ENCODE measurements at places on chromosomes 3 and 15. TPM values are rescaled to one million over a fixed set of nuclear protein-coding genes. Genes with fewer than 3 reads are reported as not detected.

The NOX5 gene
- not detected for total RNA-seq

- DNase-seq, result peak; percentile 23
Observed at GRCh38 chr3:56928379-56929068, 126.8 kb upstream of the ARHGEF3 start.

DNA sequence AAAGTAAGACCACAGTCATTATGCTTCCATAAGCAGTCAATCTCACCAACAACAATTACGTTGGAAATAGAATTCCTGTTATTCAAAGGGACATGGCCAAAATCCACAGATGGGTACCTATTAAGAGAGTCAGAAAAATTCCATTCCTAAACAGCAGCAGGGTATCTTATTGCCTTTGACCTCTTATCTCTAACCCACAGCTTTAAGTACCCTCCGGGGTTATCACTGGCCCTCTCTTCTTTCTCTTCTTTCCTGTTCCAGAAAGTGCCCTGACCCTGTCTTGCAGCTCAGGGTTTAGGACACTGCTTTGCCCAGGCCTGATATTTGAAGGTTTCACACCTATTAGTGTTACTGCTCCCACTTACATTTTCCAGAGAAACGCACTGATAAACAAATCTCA, 428.7 kb downstream of the TBC1D5 start:
- DNase-seq, result no peak

DNA sequence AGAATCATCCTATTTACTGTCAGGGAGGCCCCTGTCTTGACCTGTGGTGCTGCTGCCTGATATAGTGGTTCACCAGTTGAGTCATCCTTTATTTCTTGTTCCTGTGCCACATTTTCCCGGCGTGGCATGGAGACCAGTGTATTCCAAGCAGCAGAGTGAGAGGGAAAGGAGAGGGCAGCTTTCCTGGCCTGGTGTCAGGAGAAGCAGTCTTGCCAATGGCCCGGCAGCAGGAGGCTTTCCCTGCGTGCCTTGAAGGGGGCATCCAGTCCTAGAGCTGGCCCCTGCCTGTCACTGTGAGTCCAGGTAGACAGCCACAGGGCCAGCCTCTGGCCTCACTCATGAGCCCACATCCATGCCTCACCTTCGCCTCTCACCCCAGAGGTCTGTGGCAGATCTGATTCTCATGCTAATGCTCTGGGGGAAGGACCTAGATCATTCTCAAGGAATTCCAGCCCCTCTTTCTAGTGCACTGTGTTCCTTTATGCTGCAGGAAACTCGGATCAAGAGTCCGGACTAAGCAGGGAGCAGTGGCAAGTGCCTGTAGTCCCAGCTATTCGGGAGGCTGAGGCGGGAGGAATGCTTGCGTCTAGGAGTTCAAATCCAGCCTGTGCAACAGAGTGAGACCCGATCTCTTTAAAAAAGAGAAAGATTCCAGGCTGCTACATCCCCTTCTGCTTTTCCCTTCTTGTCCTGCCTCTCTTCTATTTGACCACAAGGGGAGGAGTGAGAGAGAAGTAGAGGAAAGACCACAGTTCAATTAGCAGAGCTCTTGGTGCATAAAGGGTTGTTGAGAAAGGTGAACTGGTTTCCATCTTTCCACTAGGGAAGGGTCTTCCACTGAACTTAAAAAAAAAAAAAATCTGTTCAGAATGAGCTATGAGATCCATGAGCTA, 66.8 kb upstream of the HACD2 start:
- no peak for DNase-seq

GRCh38 chr3:24614359-24614758, 119.7 kb upstream of the THRB start:
- DNase-seq, result no peak

DNA sequence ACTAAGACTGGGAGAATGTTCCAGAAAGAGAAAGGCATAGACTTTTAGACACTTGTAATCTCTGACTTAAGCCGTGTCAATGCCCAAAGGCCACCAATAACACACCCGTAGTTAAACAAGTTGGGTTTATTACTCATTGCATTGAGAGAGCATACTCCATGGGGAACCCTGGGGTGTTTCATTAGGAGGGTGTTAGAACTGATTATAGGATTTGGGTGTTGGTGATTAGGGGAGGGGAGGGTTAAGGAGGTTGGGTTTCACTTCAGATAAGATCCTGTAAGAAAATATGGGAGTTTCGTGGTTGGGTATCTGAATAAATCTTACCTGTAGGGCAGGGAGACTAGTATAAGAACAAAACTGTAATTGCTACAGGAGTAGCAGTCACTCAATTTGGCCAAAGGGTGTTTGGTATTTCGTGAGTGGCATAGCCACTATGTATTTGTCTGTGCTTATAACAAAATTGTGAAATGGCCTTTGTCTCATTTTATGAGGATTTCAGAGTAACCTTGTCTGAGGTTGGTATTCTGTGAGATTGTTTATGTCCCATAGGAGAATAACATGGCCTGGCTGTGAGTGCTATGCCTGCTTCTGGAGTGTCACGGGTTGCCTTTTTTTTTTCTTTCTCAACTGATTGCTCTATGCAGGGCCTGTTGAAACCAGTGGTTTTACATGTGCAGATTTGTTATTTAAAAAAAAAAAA, 2.9 kb downstream of the HACD3 start:
- peak; percentile 41 for DNase-seq

- no peak for DNase-seq
Observed at GRCh38 chr3:120370463-120370862, 21.3 kb upstream of the LRRC58 start.

GRCh38 chr3:192930577-192930976, 12.9 kb upstream of the MB21D2 start:
- no peak for DNase-seq

GRCh38 chr15:25678500-25678855, 184.6 kb downstream of the ATP10A start:
- DNase-seq, result peak; percentile 28

DNA sequence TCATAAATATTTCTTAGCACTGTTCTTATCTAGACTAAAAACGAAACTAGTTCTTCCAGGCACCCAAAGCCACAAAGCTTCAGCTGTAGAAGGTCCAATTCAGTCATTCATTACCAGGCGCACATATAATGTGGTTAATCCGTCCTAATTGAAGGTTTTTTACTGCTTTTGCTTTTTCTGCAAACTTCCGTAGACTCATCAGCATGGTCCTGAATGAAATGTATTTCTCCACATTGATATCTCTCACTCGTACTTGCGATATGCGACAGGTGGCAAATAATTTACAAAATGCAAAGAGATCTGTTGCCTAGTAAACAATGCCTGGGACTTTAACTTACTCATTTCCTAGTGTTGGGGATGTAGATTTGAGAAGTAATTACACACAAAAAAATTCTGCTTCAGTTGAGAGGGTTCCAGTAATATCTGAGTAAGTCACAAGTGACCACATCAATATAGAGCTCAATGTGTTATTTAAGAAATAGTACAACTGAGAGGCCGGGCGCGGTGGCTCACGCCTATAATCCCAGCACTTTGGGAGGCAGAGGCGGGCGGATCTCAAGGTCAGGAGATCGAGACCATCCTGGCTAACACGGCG, 75.0 kb upstream of the MBNL1 start:
- DNase-seq, result no peak

The GHSR gene
- not detected for total RNA-seq

GRCh38 chr3:143535994-143536784, 312.1 kb downstream of the SLC9A9 start:
- peak; percentile 5 for DNase-seq

DNA sequence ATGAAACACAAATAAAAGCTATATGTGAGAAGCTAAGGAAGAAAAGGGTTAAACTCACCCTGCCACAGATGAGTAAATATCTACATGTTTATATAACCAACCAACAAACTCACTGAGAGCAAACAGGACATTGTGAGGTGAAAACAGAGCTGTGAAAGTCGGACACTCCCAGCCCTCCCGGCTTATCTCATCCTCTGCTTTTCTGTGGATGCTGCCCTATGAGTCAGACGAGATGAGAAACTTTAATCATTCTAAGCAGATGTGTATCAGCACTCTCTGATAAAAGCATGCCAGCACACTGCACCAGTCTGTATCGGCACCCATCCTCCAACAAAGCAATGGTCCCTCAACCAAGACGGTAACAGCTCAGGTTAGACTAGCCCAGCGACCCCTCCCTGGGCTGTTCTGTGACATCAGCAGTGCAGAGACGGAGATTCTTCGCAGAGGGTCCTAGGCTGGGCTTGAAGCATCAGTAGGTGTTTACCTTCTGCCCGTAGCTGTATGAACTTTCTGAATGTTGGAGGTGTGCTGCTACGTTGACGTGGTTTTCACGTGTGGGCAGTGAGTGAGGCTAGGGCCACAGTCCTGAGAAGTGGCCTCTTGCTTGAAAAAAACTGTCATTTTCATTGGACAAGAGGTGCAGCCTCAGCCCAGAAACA, 119.8 kb upstream of the ALDH1A3 start:
- DNase-seq, result peak; percentile 43

The NR2E3 gene
- total RNA-seq, result 0.45 TPM

The KIF15 gene
- 1.6 TPM for total RNA-seq

GRCh38 chr15:101049282-101049681, 130.1 kb downstream of the LRRK1 start:
- DNase-seq, result no peak

GRCh38 chr3:185172086-185173049, 19.5 kb upstream of the C3orf70 start:
- no peak for DNase-seq

- no peak for DNase-seq
Observed at GRCh38 chr3:129343643-129344360, 65.1 kb downstream of the HMCES start.

The C15orf62 gene
- total RNA-seq, result 0.50 TPM

GRCh38 chr3:6526861-6527260, 334.1 kb upstream of the GRM7 start:
- peak; percentile 5 for DNase-seq

DNA sequence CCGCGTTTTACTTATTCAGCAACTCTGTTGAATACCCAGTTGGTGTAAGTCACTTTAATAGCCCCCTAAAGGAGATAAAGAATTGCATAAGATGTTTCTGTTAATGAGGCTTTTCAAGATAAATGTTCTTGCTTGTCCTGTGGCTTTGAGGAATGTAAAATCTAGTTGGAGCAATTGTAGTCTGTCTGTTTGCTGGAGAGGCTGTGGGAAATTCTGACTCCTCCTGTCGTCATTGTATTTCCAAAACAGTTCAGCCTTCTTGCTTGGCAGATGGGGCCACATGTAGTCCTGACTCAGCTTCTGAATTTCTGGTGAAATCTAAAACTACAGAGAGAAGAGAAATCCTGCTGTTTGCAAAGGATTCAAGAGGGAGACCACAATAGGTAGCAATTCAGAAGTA, 114.4 kb downstream of the RYR3 start:
- peak; percentile 92 for DNase-seq

The TMEM207 gene
- not detected for total RNA-seq

DNA sequence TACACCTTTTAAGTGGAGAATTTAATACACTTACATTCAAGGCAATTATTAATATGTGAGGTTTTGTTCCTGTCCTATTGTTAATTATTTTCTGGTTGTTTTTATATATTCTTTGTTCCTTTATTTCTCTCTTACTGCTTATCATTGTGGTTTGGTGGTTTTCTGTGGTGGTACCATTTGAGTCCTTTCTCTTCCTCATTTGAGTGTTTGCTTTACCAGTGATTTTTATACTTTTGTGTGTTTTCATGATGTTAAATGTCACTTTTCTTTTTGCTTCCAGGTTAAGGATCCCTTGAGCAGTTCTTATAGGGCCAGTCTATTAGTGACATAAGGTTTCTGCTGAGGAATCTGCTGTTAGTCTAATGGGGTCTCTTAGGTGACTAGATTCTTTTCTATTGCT, 116.5 kb downstream of the LRRK1 start:
- no peak for DNase-seq

The CCR9 gene
- not detected for total RNA-seq

The ISL2 gene
- total RNA-seq, result 0.05 TPM

GRCh38 chr3:142225885-142226215, 465 bp upstream of the GK5 start:
- DNase-seq, result no peak

DNA sequence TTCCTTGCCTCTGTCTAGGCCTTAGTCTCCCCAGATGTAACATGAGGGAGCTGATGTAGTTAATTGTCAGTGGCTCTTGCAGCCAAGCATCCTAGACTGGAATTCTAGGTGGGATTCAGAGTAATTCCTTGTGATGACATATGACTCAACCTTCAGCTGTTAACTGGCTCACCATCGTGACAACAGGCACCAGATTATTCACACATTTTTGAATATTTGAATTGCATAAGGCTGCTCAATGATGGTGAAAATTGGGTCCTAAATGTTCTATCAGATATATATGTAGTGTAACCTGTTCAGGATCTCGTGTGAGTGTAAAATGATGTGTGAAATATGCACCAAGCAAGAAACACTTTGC, 405.1 kb downstream of the LPP start:
- DNase-seq, result no peak

DNA sequence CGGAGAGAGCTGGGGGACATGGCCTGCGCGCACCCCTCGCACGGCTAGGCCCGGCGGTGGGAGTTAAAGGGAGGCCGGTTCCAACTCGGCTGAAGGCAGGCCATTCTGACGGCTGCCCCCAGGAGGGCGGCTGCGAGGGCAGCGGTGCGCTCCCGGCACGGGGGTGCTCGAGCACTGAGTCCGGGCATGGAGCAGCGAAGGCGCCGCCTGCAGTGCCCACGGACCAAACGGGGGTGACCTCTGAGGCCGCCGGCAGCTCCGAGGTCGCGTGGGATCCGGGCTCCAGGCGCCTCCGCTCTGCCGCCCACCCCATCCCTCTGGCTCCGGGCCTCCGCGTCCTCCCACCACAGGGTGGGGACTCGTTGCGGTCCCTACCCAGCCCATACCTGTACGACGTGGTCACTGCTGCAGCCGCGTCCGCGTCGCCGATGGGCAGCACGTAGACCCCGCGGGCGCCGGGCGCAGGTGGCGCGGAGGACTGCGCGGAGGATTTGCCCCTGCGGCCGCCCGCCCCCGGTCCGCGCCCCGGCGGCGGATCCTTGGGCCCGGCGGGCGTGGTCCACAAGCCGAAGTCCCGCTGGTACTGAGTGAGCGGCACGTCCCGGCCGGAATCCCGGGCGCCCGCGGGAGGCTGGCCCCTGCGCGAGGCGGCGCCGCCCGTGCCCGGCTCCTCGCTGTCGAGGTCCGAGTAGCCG, 469 bp downstream of the MAP6D1 start:
- no peak for DNase-seq

The RTP4 gene
- 1.1 TPM for total RNA-seq
